ENCODE measurements at places on chromosomes 2 and 18.

DNA sequence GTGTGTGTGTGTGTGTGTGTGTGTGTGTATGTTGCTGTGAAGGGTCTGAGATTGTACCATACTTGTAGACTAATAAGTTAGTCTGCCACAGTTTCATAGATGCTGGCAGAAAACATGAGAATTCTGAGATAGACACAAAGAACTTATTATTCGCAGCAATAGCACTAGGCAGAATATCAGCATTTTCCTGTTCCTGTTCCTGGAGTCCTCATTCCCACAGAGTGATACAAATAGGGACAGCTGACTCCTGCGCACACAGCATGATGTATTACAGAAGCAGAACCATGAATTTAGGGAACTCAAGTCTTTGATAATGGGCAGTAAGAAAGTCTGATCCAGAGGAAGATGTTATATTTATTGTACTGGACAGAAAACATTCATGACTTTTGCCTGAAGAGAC lies 1466.3 kb downstream of the DPP10 start:
- DNase-seq, result no peak

DNA sequence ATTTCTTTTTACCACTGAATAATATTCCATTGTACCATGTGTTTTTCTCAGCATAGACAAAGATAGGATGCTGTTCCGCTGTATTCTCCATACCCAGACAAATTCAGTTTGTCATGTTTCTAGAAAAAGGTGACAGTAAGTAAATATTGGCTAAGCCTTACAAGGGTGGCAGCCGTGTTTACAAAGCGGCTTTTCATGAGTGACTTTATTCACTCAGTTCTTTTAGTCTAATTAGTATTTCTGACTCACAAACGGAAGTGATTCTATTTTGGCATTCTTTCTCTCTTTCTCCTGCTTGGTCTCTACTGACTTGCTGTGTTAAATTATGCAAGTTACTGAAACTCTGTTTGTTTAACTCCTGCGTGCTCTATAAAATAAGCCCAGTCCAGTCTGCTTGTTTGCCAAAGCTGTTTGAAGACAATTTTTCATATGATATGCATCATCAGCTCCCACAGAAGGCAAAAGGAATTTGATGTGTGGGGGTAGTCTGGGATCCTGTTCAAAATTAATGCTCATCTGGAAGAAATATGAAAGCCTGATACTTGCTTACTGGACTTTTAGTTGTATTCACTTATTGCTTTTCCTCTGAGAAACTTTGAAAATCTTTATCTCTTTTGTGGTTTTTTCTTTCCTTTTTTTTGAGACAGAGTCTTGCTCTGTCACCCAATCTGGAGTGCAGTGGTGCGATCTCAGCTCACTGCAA lies 2.3 kb upstream of the PLEKHH2 start:
- no peak for DNase-seq

DNA sequence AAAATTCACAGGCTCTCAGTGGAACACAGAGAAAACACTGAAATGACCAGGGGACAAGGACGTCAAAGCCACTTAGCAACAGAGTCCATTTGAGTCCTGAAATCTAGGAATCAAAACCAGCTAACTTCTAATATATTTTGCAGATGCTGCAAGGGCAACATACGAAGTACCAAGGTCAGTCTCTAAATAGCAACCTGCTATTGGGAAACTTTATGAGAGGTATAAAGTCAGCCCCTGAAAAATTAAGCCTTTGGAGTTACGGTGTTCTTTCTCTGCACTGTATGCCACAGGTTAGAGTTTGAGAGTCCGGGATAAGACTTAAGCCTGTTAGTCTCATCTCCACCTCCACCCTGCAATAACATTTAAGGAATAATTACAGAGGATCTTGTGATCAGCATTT lies 13.3 kb downstream of the NPC1 start:
- DNase-seq, result no peak

- no peak for DNase-seq
Observed at GRCh38 chr18:46754188-46754587, 2.7 kb downstream of the ST8SIA5 start.

GRCh38 chr2:12857891-12858290 lies 141.2 kb downstream of the TRIB2 start:
- DNase-seq, result no peak

DNA sequence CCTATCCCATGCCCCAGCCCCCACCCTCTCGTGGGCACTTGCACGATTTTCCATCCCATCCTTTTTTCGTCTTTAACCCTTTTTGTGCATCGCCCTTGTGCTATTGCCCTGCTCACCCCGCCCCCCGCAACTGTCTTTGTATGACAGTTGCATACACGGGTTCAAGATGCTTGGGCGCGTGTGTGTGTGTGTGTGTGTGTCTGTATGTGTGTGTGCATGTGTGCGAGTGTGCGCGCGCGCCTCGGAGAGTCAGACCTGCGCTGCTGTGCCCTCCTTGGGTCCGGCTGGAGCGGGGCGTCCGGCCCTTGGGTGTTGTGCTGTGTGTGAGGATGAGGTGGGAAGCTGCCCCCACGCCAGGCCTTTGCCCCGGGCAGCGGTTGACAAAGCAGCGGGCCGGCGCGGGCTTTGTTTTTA lies 230.7 kb downstream of the HAUS1 start:
- no peak for DNase-seq

GRCh38 chr2:44480068-44480467 lies 118.3 kb downstream of the CAMKMT start:
- DNase-seq, result no peak

- no peak for DNase-seq
Observed at GRCh38 chr2:100581277-100581612, 18.5 kb downstream of the PDCL3 start.

- no peak for DNase-seq
Observed at GRCh38 chr2:9668687-9669345, 38.0 kb upstream of the YWHAQ start.

DNA sequence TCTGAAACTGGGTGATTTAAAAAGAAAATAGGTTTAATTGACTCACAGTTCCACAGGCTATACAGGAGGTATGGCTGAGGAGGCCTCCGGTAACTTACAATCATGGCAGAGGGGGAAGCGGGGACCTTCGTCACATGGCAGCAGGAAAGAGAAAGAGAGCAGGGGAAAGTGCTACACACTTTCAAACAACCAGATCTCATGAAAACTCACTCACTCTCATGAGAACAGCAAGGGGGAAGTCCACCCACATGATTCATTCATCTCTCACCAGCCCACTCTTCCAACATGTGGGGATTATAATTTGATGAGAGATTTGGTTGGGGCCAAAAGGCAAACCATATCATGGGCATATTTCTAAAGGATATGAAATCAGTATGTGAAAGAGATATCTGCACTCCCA lies 12.0 kb upstream of the ARHGAP15 start:
- no peak for DNase-seq
